ENCODE measurements at places on chromosomes 4 and X. TPM values are rescaled to one million over a fixed set of nuclear protein-coding genes. Genes with fewer than 3 reads are reported as not detected.

DNA sequence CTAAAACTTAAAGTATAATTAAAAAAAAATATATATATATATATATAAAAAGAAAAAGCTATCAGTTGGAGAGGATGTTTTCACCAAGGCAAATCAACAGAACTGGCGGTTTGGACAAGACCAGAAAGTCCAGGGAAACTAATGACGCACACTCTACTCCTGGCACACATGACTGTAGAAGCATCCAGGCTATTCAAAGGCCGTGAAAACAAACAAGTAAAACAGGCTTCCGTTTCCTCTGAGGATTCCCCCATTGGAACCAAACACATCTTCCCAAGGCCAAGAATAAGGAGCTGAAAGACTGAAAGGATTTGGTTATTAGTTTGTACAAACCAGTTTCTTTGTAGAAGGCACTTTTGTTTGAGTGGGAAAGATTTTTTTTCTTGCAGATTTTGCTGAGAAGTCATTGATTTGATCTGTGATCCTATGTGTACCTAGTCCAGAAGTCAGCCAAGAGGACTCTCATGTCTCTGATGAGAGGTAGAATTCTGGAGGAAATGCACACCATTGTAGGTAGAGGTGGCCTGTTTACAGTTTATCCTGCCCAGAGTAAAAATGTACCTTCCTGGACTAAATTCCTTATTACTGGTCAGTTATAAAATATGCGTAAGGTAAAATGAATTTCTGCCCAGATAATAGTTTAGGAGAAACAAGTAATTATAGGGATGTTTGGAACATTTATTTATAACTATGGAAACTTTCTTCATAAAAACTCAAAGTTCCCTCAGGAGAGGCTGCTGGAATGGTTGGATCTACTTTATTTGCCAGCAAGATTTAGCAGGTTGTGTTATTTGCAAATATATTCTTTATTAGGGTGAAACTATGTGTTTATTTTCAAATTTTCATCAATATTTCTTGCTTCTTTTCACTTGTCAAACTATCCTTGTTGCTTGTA is 66.5 kb downstream of the DMP1 start:
- no peak for ATAC-seq

DNA sequence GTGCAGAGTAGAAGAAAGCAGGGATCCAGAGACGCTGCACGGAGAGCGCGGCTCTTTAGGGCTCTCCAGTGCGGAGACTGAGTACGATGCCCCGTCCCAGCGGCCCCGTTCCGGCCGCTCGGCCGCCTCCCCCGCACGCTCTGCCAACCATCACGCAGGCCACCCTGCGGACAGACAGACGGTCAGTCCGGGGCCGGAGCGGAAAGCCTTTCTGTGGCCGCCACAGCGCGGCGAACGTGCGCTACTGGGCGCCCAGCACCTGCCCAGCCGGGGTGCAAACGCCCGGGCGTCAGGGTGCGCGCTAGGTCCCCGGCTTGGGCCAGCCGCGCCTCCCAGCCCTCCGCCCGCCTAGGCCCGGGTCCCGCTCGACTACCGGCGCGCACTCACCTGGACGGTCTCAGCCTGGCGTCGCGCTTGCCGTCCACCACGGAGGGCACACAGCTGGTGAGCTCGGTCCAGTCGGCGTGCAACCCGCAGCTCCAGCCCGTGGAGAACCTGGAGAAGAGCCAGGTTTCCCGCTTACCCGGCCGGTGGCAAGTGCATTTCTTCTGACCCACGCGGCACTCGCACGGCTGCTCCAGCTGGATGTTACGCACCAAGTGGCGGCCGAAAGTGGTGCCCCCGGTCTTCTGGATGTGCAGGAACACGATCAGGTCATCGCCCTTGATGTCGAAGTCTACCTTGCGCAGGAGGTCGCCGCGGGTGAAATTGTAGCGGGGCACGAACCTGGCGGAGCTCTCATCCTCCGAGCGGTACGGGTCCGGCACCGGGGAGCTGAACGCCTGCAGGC is 1.8 kb downstream of the HS6ST2 start:
- ATAC-seq = no peak

DNA sequence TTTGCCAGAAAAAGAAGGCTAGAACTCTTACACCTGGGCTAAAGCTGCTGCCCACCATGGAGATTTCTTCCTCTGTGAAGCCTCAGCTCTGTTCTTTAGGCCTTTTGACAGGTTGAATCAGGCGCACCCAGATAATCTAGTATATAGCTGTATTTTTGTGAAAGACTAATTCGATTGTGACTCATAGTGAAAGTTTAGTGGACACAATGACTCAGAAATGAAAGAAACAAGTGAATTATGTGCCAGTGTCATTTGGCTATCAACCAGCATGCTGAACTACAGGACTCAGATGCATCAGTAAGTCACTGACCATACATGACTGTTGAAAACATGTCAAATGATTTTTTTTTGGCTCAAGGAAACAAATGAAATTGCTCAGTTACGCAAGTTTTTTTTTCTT is 425.4 kb downstream of the SLITRK2 start:
- no peak for ATAC-seq

GRCh38 chr4:55617587-55618197 is 18.4 kb downstream of the NMU start:
- peak; percentile 85 for ATAC-seq

DNA sequence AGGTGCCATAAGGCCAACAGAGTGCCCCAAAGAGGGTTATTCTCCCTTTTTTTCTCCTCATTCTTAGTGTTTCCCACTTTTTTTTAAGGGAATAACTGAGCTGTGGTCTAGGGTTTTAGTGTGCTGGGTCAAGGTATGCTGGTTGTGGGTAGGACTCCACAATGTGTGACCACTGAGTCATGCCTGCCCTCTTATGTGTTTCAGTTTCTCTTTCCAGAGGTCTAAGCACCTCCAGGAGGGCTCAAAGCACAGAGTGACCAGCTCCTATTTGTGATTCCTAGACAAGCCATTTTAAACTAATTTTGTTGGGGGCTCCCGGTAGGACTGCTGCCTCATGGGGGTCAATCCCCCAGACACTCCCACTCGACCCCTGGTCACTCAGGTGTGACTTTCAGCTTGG is 80.5 kb upstream of the GC start:
- ATAC-seq = no peak

- no peak for ATAC-seq
These were observed 316.1 kb upstream of the EMCN start for GRCh38 chr4:100833906-100834305.

DNA sequence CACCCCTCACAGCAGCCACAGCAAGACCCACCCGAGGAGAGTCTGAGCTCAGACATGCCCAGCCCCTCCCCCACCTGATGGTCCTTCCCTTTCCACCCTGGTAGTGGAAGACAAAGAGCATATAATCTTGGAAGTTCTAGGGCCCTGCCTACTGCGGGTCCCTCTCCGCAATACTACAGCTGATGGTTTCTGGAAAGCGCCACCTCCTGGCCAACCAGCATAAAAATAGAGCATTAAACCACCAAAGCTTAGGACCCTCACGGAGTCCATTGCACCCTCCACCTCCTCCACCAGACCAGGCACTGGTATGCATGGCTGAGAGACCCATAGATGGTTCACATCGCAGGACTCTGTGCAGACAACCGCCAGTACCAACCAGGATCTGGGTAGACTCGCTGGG is 78.2 kb downstream of the SH3BGRL start:
- no peak for ATAC-seq

- ATAC-seq = no peak
These were observed 40.6 kb upstream of the LSM6 start for GRCh38 chr4:146134761-146135445.

DNA sequence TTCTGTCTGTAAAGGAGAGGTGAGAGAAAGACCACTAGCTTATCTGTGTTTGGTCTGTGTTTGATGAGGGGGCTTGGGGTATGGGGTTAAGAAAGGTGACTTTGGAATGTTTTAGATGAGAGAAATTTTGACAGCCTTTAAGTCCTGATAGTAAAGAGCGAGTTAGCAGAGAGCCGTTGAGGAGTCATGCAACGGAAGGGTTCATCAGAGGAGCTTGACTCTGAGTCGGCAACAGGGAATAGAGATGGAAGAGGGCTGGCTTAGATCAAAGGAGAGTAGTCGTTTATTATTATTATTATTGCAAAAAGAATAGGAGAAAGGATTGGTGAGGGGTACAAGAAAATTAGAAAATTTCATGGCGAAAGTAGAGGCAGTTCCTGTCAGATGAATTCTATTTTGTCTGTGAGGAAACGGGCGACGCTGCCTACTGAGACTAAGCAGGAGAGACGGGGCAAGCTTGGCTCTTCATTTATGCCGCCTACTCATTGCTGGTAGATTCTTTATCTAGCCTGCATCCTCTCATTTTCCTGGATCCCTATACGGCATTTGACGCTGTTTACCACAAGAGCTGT is 473 bp upstream of the VAMP7 start:
- ATAC-seq = peak; percentile 34

DNA sequence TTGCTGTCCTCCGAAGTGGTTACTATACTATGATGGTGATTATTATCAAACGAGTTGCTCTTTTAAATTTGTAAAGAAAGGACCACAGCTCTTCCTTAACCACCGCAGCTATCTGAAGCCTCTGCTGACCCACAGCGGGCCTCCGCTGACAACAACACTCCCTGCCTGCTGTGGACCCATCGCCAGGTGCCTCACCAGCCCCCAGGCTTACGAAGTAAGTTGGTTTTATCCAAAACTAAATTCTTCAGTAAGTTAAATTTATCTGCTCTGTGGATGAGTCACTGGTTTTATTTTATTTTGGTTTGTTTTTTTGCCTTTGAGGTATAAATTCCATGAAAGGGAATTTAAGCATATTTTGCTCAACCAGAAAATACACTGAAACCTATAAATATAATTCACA is 54.7 kb downstream of the SLC9A6 start:
- no peak for ATAC-seq

DNA sequence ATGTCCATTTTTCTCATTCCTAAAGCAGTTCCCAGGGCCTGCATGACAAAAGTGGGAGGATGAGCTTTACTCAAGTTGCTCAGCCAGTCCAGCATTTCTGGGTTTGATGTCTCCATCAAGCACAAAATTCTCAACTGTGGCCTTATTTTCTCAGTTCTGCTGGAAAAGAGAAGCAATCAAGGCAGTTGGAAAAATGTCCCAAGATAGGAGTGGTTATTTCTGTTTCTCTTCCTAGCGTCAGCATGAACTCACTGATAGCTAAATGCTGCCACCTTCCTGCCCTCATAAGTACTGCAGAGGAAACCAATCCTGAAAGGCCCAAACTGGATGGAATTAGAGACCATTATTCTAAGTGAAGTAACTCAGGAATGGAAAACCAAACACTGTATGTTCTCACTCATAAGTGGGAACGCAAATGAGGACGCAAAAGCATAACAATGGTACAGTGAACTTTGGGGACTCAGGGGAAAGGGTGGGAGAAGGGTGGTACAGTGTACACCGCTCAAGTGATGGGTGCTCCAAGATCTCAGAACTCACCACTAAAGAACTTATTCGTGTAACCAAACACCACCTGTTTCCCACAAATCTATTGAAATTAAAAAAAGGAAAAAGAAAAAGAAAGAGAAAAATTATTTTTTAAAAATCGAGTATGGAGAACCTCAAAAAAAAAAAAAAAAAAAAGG is 29.6 kb downstream of the ADH7 start:
- peak; percentile 42 for ATAC-seq

DNA sequence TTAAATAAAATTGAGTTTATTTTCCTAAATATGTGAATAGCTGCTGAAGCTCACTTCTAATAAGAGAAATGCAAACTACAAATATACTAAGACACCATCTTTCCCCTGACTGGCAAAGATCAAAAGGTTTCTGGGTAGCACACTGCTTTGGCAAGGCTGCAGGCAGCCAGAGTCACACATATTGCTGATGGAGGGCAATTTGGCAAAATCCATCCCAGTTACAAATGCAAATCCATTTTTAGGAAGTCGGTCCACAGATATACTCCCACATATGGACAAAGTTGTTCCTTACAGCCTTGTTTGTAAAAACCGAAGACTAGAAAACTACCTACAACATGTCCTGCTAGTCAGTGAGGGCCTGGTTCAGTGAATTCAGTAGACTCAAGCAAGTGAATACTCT is 12.4 kb downstream of the USP46 start:
- ATAC-seq = no peak

DNA sequence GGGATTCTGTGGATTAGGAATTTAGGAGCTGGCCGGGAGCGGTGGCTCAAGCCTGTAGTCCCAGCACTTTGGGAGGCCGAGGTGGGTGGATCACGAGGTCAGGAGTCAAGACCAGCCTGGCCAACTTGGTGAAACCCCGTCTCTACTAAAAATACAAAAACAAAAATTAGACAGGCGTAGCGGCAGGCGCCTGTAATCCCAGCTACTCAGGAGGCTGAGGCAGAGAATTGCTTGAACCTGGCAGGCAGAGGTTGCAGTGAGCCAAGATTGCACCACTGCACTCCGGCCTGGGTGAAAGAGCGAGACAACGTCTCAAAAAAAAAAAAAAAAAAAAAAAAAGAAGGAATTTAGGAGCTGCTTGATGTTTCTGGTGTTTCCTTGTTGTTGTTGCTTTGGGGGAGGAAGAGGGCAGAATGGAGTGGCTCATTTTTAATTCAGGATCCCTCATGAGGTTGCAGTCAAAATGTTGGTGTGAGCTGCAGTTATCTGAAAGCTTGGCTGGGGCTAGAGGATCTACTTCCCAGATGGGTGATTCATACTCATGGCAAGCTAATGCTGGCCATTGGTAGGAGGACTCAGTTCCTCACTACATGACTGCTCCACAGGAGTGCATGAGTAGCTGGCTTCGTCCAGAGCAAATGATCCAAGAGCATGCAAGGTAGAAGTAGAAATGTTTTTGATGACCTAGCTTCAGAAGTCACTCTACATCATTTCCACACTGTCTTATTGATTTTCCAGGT is 26.5 kb upstream of the JADE1 start:
- no peak for ATAC-seq

DNA sequence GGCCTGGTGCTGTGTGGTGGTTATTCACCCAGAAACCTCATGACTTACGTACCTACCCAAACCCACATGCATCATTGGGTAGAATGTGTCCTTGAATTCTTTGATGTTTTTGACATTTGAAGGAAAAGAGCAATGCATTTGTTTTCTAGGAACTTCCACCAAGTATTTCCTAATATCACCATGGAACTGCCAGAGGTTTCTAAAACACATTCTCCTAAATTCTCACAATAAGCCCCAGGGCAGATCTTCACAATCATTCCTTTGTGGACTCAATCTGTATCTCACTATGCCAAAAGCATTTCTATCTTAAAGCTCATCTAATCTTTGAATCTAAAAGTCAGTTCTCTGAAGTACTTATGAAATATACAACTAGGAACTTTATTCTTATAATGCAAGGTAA is 8.3 kb upstream of the ODAM start:
- ATAC-seq = no peak

The ZAR1 gene
- not detected for total RNA-seq

The CYP2U1 gene
- 0.90 TPM for total RNA-seq

The HPGDS gene
- not detected for total RNA-seq

The DMD gene
- 7.5 TPM for total RNA-seq

The TMSB15B gene
- total RNA-seq = 9.0 TPM

The RPS6KA6 gene
- total RNA-seq = 0.71 TPM

The DHRSX gene
- total RNA-seq = 21.6 TPM

The GABRG1 gene
- not detected for total RNA-seq

The LDB2 gene
- not detected for total RNA-seq

The RAI2 gene
- total RNA-seq = 0.29 TPM
